RCC 7860 (cell line): ENCODE measurements at places on chromosomes 11 and 22.

GRCh38 chr11:48384670-48385069 lies 18.4 kb upstream of the OR4C5 start:
- DNase-seq, result no peak

DNA sequence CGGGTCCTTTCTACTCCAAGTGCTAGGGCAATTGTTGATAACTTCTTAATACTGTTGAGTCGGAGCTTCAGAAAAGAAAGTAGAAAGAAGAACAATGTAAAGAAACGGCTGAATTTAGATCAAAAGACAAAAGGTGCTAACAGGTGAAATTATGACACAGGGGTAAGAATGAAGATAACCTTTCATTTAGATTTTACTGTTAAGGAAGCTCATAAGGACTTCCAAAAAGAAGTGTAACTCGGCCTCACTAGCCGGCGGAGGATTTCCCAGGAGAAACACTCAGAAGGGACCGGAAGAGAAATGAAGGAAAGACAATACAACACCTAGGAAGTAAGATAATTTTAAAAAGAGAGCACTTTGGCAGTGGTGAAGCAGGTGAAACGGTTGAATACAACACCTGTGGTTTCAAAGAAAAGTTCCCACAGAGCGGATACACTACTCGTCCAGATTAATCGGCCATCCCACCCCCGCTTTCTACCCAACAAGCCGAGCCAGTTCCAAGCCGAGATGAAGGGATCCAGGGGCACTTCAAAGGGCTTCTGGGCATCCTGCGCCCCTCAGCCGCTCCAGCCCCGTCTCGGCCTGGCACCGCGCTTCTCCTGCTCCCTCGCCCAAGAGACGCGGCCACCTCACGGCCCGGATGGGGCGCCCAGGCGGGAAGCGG lies 737 bp downstream of the PPP2R1B start:
- DNase-seq, result no peak

DNA sequence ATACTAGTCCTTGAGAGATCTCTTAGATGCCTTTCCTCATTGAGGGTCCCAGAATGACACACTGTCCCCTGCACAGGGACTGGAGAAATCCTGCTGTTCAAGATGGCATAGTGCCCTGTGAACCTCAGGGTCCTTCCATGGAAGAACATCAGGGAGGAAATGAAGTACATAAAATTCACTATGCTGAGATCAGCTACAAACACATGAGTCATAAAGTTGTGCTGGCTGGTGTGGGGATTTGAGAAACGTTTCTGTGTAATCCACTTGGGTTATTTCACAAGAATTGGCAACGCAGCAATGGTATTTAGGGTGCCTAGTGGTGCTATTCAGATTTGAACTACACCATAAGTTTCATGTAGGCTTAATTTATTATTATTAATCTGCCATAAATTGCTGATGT lies 174.4 kb downstream of the MAML2 start:
- DNase-seq, result peak; percentile 49

GRCh38 chr11:48154151-48154550 lies 62.5 kb upstream of the OR4B1 start:
- no peak for DNase-seq

DNA sequence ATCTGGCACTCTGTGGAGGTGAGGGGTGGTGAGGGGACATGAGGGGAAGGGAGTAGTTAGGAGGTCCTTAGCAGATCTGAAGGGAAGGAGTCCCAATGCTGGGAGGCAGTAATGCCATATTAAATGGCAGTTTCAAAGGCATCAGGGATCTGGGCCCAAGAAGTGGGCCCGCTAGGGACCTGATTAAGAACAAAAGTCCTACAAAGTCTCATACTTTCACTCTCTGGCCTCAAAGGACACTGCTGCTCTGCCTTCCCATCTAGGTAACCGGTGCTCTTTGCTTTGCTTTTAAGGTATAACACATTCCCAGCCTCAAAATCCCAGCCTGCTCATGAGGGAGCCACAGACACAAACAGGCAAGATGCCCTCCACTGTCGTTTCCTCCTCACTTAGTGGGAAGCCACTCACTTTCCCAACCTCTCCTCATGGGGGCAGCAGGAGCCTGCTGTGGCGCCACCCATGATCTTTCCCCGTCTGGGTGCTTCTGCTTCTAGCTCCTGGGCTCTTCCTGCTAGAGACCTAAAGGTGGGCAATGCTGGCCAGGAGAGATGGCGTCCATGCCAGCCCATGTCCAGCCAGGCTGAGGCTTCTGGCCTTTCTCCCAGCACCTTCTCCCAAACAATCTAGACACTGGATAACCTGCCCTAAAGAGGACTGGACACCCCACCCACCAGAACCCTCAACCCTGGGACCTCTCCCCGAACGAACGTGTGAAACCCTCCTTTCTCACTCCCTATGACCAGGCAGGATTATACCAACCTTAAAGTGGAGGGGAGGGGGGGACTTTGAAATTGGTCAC lies 68.3 kb downstream of the PLEKHA7 start:
- DNase-seq, result peak; percentile 61

DNA sequence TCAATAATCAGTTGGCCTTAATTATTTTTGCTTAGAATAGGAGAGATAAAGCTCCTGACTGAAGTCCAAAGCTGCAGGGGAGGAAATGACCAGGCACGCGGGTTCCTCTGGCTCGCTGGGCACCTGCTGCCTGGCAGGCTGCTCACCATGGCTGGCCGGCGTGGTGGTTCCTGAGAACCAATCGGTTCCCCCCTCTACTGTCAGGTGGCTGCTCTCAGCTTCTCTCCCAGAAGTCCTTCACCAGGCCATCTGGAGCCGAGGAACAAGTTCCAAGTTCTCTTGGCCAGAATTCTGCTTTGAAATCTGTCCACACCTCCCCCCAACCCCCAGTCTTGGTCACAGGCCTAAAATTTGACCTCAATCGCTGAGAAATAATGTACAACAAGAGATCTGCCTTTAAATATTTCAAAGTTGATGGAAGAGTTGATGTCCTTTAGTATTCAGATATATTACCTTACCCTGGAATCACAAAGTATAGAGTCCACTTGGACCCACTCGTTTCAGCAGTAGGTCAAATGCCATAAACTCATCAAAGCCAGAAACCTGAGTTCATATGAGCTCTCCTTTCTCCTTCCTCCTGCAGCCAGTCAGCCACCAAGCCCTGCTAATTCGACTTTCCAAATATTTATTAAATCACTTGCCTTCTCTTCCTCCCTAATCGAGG lies 25.2 kb downstream of the EXPH5 start:
- DNase-seq, result no peak

- no peak for DNase-seq
Measured at GRCh38 chr11:64831411-64831891, 13.0 kb downstream of the CDC42BPG start.

DNA sequence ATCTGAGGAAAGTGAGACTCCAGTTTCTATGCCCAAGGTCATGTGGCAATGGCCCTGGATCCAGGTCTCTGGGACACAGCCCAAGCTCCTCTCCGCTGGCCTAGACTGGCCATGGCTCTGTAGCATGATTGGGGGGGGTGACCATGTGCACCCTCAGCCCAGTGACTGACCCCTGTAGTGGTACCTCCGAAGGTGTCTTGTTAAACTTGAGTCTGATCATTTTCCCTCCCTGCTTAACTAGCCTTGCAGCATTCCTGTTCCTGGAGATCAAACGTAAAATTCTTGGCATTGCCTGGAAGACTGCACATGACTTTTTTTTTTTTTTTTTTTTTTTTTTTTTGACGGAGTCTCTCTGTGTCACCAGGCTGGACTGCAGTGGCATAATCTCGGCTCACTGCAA lies 1116.0 kb downstream of the TBC1D22A start:
- no peak for DNase-seq

DNA sequence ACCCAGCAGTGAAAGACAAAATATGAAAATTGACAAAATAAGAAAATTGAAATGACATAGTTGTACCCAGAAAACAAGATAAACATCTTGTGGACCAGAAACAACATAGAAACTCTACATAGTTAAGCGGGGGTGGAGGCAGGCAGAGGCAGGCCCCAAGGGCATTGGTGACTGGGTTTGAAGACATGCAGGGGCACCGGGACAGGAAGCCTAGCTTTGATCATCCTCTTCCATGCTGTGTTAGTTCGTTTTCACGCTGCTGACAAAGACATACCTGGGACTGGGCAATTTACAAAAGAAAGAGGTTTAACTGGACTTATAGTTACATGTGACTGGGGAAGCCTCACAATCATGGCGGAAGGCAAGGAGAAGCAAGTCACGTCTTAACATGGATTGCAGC lies 33.5 kb upstream of the CRTAM start:
- no peak for DNase-seq

DNA sequence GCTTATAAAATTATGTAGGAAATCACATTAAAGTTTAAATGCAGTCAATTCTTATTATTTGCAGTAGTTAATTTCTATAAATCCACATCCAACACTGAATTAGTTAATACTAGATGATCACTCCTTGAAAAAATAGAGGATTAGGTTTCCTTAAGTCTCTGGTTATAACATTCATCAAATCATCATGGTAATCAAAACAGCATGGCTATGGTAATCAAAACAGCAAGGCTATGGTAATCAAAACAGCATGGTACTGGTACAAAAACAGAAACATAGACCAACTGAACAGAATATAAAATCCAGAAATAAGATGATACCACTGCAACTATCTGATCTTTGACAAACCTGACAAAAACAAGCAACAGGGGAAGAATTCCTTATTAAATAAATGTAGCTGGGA lies 814.6 kb upstream of the CCDC179 start:
- no peak for DNase-seq

GRCh38 chr11:66326261-66327111 lies 9.6 kb upstream of the CD248 start:
- DNase-seq, result peak; percentile 14

DNA sequence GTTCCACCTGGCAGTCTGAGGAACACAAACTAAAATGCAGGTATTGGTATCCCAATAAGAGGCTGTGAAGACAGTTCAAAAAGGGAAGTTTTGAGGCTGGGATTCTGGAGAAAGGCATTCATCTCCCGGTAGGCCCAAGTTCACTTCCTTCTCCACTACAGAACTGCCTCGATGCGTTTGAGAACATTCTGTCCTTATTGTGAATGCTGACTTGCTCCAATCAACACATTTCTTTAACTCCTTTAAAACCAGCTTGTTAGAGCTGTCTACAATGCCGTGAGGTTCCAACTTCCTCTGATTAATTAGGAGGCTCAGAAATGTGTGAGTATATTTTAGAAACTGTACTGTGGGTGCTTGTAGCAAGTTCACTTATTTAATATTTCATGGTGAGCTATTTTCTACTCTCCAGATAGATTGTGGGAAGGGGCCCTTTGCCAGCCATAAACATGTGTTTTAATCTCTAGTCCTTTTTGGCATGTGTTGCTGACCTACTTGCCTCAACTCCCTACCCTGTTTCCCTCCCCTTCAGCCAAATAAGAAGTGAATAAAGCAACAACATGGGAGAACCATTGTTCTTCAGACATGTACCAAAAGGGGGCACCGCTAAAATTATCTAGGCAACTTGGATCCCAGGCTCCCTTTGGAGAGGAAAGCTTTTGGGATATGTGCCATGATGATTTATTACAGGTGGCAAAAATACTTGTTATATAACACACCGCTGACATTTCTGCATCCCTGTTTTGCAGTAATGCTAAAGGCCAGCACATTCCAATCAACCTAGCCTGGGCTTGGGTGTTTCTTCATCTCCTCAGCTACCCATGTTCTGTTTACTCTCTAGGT lies 245.6 kb downstream of the BLID start:
- DNase-seq, result no peak

DNA sequence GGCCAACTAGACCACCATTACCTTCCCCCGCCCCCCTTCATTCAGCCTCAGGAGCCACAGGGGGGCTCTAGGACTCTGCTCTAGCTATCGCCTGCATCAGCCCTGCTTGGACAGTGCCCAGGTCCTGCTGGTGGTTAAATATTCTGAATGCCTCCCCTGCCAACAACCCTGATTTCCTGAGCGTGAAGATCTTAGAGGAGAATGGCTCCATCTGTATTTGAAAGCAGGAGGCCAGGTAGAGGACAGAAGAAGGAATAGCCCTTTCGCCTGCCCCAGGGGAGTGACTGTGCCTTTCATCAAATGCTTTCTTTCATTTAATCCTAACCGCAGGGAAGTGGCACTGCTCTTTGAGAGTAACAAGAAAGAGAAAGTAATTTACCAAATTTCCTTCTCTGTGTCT lies 69.2 kb downstream of the ISX start:
- DNase-seq, result no peak

GRCh38 chr11:31628111-31628510 lies 118.5 kb downstream of the ELP4 start:
- no peak for DNase-seq

- DNase-seq, result no peak
Measured at GRCh38 chr11:26704249-26704648, 17.6 kb downstream of the SLC5A12 start.

DNA sequence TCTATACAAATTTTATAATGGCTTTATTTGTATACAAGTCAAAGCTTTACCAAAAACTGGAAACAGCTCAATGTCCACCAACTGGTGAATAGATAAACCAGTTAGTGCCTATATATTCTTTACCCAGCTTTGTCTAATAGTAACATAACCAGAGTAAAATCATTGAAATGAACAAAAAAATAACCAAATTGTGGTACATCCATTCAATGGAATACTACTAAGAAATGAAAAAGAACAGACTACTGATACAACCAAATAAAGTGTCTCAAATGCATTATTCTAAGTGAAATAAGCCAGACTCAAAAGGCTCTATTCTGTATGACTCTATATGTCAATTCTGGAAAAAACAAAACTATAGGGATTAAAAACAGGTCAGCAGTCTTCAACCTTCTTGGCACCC lies 40.9 kb upstream of the LDLRAD3 start:
- no peak for DNase-seq

DNA sequence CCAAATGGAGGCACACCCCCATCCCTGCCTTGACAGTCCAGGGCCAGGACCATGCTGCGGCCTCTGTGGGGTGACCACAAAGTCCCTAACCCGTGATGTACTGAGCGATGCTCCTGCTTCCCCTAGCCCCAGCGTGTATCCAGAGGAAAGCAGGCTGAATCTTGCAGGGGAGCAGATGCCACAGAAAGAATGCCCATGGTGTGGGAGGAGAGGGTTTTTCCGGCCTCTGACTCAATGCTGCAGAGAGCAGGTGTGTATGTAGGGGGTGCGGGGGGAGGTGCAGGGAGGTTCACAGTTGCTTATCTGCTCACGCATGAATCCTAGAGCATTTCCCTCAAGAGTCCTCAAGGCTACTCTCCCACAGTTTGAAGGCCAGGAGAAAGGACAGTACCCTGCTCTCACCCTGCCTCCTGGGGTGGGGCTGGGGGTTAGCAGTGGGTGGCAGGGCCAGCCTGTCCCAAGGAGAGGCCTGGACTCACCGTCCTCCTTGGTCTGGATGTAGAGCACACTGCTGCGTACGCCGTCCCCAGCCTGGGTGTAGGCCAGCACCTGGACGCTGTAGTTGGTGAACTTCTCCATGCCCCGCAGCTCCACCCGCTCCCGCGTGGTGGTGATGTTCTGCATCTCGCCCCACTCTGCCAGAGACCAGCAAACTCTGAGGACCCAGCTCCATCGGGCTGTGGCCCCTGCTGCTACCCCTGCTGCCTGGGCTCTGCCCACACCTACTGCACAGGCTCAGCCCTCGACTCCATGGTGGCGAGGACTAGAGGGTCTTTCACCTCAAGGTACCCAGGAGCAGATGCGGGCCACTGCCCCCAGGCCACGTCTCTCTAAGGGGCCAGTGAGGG lies 130.8 kb downstream of the CEP164 start:
- no peak for DNase-seq
